ENCODE measurements at places on chromosomes 16 and 17. TPM values are rescaled to one million over a fixed set of nuclear protein-coding genes. Genes with fewer than 3 reads are reported as not detected.

DNA sequence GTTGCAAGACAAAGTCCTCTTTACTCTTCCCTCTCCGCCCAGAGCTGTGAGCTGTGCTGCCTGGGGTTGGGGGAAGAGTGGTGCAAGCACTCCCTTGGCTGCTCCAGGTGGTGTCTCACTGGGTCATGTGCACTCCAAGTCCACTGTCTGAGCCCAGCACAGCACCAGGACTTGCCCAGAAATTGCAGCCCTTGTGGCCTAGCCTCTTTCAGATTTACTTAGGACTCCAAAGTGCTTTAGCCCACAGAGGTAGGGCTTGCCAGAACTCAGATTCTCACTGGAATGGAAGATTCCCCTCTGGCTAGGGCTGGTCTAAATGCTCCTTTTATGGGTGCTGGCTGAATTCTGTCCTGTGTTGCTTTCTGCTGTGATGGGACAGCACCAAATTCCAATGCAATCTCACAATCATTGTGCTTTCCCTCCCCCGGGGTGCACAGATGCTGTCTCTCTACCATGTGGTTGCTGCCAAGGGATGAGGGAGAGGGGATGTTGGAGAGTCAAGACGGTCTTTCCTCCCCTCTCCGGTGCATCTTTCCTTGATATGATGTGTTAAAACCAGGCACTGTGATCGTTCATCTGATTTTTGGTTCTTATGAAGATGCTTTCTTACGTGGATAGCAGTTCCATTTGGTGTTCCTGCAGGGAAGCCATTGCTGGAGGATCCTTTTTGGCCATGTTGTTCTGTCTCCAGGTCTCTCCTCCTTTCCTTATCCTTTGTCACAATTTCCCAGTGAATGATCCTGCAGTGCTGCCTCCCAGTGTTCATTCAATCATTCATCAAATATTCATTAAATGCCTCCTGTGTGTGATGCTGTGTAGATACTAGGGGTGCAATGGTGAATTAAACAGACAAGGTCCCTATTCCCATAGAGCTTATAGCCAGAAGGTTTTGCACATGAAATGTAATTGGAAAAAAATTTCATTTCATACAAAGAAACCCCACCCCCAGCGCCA lies 216.3 kb downstream of the SPECC1 start:
- H3K27me3 ChIP-seq, result no peaks in the 10 kb centered on the region
- peaks cover 10% of the 10 kb centered on the region for H3K4me1 ChIP-seq
- no peaks in the 10 kb centered on the region for H3K36me3 ChIP-seq

- no peaks in the 10 kb centered on the region for H3K36me3 ChIP-seq
- H3K27ac ChIP-seq, result no peak overlapping the region
- H3K27me3 ChIP-seq, result no peaks in the 10 kb centered on the region
- DNase-seq, result no peak
Observed at GRCh38 chr17:58330997-58331814, 2.6 kb upstream of the TSPOAP1 start.

DNA sequence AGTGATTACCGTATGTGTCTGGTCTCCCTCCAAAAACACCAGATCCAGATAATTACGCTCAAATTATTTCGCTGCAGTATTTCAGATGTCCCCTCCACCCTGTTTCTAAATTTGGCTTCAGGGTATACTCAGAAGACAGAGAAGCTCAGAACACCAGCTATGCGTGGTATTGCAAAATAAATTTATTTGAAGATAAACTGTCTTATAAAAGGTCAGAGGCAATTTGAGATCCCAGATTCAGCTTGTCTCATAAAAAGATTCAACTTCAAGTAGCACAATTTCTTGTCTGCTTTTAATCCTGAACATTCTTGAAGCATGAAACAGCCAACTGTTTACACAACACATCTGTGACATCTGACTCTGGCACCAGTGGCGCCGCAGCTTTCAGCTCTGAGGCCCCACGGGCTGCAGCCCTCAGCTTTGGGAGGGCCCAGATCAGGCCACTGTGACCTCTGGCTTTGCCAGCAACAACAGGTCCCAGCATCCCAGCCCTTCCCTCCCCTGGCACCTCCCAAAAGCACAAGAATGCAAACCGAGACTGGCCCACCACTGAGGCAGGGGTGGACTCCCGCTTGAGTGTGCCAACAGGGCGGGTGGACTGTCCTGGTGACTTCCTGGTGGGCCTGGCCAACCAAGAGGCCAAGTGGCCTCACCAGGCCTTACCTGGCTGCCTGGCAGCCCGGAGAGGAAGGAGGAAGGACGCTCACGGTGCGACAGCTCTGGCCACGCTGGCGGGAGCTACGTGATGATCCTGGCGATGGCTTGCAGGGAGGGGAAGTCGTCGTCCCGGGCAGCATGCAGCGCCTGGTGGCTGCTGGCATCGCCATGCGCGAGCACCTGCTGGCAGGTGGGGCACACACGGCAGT lies 8.0 kb downstream of the SYNGR3 start:
- no peaks in the 10 kb centered on the region for H3K27me3 ChIP-seq
- DNase-seq, result no peak
- peaks cover under 1% of the 10 kb centered on the region for H3K4me1 ChIP-seq
- H3K4me3 ChIP-seq, result no peak overlapping the region
- no peak overlapping the region for H3K27ac ChIP-seq

GRCh38 chr17:4849011-4849536 lies 15.9 kb downstream of the MINK1 start:
- no peak overlapping the region for H3K27ac ChIP-seq
- no peaks in the 10 kb centered on the region for H3K36me3 ChIP-seq
- no peaks in the 10 kb centered on the region for H3K27me3 ChIP-seq
- H3K4me3 ChIP-seq, result no peak overlapping the region
- H3K4me1 ChIP-seq, result no peaks in the 10 kb centered on the region

GRCh38 chr16:56576585-56577299 lies 11.9 kb downstream of the MT4 start:
- H3K4me1 ChIP-seq, result no peaks in the 10 kb centered on the region
- no peaks in the 10 kb centered on the region for H3K27me3 ChIP-seq
- no peaks in the 10 kb centered on the region for H3K36me3 ChIP-seq
- DNase-seq, result peak; percentile 6

- peaks cover 7% of the 10 kb centered on the region for H3K4me1 ChIP-seq
- H3K27me3 ChIP-seq, result no peaks in the 10 kb centered on the region
- no peak for DNase-seq
- no peak overlapping the region for H3K4me3 ChIP-seq
- H3K27ac ChIP-seq, result no peak overlapping the region
Observed at GRCh38 chr16:17204206-17204605, 266.6 kb downstream of the XYLT1 start.

- H3K27ac ChIP-seq, result no peak overlapping the region
- H3K36me3 ChIP-seq, result no peaks in the 10 kb centered on the region
- no peak for DNase-seq
- H3K4me1 ChIP-seq, result no peaks in the 10 kb centered on the region
- H3K27me3 ChIP-seq, result no peaks in the 10 kb centered on the region
- H3K4me3 ChIP-seq, result no peak overlapping the region
Observed at GRCh38 chr16:11315510-11315909, 29.7 kb upstream of the RMI2 start.

DNA sequence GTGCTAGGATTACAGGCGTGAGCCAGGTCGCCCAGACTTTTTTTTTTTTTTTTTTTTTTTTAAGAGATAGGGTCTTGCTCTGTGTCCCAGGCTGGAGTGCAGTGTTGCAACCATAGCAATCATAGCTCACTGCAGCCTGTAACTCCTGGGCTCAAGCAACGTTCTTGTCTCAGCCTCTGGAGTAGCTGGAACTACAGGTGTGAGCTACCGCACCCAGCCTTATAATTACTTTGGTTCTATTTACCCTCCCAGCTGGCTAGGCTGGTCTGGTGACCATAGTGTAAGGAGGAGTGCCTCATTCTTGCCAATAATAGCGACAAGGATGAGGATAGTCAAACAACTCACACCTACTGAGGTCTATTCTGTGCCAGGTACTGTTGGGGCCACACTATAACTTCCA lies 39.6 kb upstream of the USP7 start:
- no peaks in the 10 kb centered on the region for H3K27me3 ChIP-seq
- no peak overlapping the region for H3K4me3 ChIP-seq
- peaks cover under 1% of the 10 kb centered on the region for H3K4me1 ChIP-seq
- H3K36me3 ChIP-seq, result no peaks in the 10 kb centered on the region
- DNase-seq, result no peak
- H3K27ac ChIP-seq, result no peak overlapping the region

GRCh38 chr17:64572682-64573154 lies 65.9 kb downstream of the CEP95 start:
- no peaks in the 10 kb centered on the region for H3K27me3 ChIP-seq
- no peak overlapping the region for H3K4me3 ChIP-seq
- no peaks in the 10 kb centered on the region for H3K4me1 ChIP-seq

GRCh38 chr16:55605754-55606336 lies 39.4 kb downstream of the CAPNS2 start:
- no peaks in the 10 kb centered on the region for H3K27me3 ChIP-seq
- H3K4me1 ChIP-seq, result no peaks in the 10 kb centered on the region
- H3K27ac ChIP-seq, result no peak overlapping the region
- no peak overlapping the region for H3K4me3 ChIP-seq
- H3K36me3 ChIP-seq, result no peaks in the 10 kb centered on the region
- no peak for DNase-seq

- H3K4me3 ChIP-seq, result peak overlapping the region; percentile 14
- peaks cover 6% of the 10 kb centered on the region for H3K4me1 ChIP-seq
- H3K27me3 ChIP-seq, result no peaks in the 10 kb centered on the region
- H3K27ac ChIP-seq, result no peak overlapping the region
Observed at GRCh38 chr16:85172455-85173145, 60.3 kb upstream of the CIBAR2 start.

DNA sequence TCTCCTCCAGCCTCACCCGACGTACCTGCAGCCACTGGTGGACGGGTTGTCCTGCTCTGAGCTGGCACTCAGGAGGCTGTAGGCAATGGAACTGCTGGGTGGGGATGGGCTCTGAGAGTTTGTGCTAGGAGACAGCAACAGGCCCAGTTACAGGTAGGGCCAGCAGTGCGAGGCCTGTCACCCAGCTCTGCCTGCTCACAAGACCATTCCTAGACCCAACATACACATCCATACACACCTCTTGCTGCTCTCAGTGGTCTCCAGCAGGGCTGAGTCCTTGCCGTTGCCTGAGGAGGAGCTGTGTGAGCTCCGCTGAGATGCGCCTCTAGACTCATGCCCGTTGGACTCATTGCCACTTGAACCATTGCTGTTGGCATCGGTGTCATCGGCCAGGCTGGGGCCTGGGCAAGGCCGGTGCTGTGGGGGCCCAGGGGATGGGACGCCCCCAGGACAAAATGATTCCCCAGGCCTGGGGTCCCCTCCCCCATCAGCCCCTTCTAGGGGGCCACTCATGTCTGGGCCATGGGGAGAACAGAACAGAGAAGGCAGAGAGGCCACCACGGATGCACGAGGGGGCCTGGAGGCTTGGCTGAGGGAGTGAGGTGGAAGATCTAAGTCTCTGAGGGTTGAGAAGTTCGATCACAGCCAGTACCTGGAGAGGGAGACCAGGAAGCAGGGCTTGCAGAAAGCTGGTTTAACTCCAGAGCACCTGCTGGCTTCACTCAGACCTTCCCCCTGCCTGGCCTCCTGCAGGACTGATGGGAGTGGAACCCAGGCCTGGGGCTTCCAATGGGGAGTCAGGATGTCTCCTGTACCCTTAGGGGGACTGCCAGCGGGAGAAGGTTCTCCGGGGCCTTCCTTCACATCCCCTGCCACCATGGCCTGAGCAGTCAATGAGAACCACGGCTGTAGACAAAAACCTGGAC lies 1.7 kb downstream of the PER1 start:
- DNase-seq, result no peak
- H3K4me1 ChIP-seq, result peaks cover 48% of the 10 kb centered on the region
- peak overlapping the region; percentile 100 for H3K27ac ChIP-seq
- no peaks in the 10 kb centered on the region for H3K27me3 ChIP-seq
- H3K36me3 ChIP-seq, result peaks cover 53% of the 10 kb centered on the region

DNA sequence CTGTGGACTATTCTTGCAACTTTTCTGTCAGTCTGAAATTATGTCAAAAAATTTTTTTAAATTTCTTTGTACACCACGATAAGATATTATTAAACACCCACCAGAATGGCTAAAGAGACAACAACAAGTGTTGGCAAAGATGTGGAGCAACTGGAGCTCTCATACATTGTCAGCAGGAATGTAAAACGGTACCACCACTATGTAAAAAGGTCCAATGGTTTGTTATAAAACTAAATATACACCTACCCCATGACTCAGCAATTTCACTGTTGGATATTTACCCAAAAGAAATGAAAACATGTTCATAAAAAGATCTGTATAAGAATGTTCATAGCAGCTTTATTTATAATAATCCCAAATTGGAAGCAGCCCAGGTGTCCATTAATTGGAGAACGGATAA lies 7.2 kb downstream of the KIAA0753 start:
- H3K4me1 ChIP-seq, result no peaks in the 10 kb centered on the region
- DNase-seq, result no peak
- no peak overlapping the region for H3K27ac ChIP-seq
- H3K4me3 ChIP-seq, result no peak overlapping the region
- no peaks in the 10 kb centered on the region for H3K36me3 ChIP-seq

DNA sequence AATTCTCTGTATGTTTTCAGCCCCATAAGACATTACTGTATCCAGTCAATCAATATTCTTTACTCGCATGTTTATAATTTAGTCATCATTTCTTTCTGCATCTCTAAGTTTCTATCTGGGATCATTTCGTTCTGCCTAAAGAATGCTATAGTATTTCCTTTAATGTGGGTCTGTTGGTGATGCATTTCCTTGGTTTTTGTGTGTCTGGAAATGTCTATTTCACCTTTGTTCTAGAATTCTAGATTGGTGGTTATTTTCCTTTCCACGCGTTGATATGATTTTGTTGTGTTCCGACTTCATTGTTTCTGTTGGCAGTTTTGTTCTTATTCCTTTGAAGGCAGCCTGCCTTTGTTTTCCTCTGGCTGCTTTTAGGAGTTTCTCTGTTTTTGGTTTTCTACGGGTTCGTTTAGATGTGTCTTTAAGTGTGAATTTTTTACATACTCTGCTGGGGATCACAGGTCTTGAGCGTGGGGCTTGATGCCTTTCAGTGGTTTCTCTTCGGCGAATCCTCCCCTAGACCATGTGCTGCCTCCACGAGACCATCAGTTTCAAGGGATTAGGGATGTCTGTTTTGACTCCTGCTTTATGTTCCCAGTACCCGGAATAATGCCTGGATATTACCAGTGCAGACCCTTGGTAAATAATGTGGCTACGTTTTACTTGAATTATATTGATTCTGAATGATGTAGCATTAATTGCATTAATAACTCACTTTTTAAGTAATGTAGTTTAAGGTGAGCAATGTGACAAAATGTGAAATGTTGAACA lies 23.5 kb downstream of the POLR3E start:
- no peak overlapping the region for H3K4me3 ChIP-seq
- no peak overlapping the region for H3K27ac ChIP-seq

- H3K36me3 ChIP-seq, result no peaks in the 10 kb centered on the region
- H3K27me3 ChIP-seq, result no peaks in the 10 kb centered on the region
- H3K27ac ChIP-seq, result no peak overlapping the region
- H3K4me1 ChIP-seq, result peaks cover 16% of the 10 kb centered on the region
- DNase-seq, result no peak
Observed at GRCh38 chr17:29776026-29776425, 153.3 kb upstream of the CORO6 start.

GRCh38 chr16:3904875-3905274 lies 24.4 kb upstream of the CREBBP start:
- H3K27ac ChIP-seq, result no peak overlapping the region
- no peaks in the 10 kb centered on the region for H3K4me1 ChIP-seq
- DNase-seq, result no peak
- H3K27me3 ChIP-seq, result no peaks in the 10 kb centered on the region
- no peaks in the 10 kb centered on the region for H3K36me3 ChIP-seq

- no peak for DNase-seq
- H3K4me3 ChIP-seq, result no peak overlapping the region
- no peaks in the 10 kb centered on the region for H3K36me3 ChIP-seq
- no peaks in the 10 kb centered on the region for H3K4me1 ChIP-seq
- H3K27me3 ChIP-seq, result no peaks in the 10 kb centered on the region
Observed at GRCh38 chr16:49806446-49806845, 49.5 kb downstream of the ZNF423 start.

PRR35 gene
- 0.42 TPM for total RNA-seq

PIK3R6 gene
- total RNA-seq, result 3.5 TPM

CCDC200 gene
- not detected for total RNA-seq

ALOX12 gene
- not detected for total RNA-seq

PLCD3 gene
- 116 TPM for total RNA-seq
